ENCODE measurements at places on chromosomes 1 and 21.

GRCh38 chr1:180274221-180274620 lies 44.2 kb downstream of the LHX4 start:
- no peak for DNase-seq

DNA sequence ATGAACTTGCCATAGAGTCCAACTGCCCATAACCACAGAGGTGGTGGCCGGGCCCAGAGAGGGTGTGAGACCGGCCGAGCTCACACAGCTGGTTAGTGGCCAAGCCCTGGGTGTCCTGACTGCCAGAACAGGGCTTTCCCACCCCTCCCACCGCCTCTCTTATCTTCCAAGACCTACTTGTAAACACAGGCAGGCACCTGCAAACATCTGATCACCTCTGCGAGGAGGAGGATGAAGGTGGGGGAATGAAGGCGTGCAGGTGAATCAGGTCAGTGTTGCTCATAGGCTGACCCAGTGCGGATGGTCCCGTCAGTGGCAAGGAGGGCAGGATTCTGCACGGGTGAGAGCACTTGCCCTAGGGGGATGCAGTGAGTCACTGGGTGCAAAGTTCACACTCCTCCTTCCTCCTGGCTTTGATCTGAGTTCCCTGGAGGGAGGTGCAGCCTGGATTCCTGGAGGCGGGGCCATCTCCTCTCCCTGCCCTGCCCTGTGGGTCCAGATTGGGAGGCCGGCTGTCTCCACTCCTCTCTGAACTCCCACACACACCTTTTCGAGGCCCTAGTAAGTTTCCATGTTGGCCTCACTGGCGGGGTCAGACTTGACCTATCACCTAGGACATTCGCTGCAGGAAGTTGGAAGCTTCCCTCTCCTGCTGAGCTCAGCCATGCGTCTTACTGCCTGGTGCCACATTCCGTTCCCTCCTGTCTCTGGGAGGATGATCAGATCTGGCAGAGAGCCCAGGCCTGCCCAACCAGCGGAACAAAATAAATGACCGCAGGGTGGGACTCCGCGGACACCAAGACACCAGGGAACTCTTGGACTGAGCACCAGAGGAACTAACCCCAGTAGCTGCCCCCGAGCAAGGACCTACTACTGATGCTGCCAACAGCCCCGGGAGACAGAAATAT lies 7.3 kb downstream of the UQCRHL start:
- no peak for DNase-seq

GRCh38 chr1:210641582-210641981 lies 312.9 kb downstream of the HHAT start:
- no peak for DNase-seq

DNA sequence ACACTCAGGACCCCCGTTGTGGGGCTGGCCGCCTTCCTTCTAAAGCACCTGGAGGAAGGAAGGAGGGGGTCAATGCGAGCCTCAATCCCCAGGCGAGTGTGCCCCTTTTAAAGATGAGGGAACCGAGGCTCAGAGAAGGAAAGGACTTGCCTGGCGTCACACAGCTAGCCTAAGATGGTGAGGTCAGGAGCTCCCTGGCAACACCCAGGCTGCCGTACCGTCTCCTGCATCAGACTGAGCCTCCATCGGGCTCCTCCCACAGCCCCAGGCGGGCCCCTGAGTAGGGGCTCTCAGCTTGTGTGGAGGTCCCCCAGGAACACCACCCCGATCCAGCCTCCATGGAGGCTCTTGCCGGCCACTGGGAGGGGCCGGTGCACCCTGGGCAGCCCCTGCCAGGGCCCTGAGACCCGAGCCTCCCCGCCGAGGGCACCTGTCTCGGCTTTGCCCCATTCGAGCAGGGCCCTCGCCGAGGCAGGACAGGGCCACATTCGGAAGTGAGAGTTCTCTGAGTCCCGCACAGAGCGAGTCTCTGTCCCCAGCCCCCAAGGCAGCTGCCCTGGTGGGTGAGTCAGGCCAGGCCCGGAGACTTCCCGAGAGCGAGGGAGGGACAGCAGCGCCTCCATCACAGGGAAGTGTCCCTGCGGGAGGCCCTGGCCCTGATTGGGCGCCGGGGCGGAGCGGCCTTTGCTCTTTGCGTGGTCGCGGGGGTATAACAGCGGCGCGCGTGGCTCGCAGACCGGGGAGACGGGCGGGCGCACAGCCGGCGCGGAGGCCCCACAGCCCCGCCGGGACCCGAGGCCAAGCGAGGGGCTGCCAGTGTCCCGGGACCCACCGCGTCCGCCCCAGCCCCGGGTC lies at the start of gene AIRE:
Gene AIRE (plus strand): TSS at position 739 of the 855 bp plus-strand sequence. CDS start 131 bp downstream, outside the sequence.
- no peak for DNase-seq

GRCh38 chr1:27789540-27790041 lies 16.6 kb downstream of the STX12 start:
- DNase-seq = no peak

DNA sequence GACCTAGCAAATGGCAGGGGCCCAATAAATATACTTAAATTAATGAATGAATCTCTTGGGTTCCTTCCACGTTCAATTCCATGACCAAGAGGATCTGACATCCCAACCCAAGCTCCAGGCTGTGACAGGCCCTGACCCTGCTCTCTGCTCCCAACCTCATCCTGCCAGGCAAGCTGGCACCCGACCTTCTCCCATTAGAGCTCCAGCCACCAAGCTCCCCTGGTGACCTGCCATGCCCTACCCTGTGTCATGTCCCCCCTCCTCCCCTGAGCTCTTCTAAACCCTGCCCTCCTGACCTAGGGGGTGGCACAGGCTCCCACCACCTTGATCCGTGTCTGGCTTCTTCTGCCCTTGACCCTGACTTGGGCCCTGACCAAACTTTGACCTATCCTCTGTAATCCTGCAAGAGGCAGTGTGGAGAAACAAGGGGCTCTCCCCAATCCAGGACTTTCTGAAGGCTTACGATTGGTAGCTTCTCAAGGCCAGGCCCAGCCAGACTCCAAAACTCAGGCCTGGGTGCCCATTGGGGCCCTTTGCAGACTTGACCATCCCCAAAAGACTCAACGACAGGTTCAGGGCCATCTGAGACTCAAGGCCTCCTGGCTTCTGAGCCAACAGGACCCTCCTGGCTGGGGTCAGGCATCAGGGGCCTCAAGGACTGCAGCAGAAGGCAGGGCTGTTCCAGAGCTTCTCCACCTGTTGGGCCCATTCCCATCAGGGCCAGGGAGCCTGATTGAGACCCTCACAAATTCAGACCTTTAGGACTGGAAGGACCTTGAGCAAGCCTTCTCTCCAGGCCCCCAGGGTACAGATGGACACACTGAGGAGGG lies 249.0 kb downstream of the PTPRU start:
- DNase-seq = no peak
